Progenitor cell of endocrine pancreas (in vitro differentiated cells): ENCODE measurements at places on chromosomes 6 and 20. TPM values are rescaled to one million over a fixed set of nuclear protein-coding genes. Genes with fewer than 3 reads are reported as not detected.

The CPXM1 gene
- 130 and 131 TPM in 2 replicates for total RNA-seq

The TNNC2 gene
- 0.67 TPM in 1 of 2 replicates, not detected in the other for total RNA-seq

The ETV7 gene
- total RNA-seq = not detected in 2 replicates

The KCNK17 gene
- total RNA-seq = 11.2 and 11.6 TPM in 2 replicates

The OR5V1 gene
- total RNA-seq = not detected in 2 replicates

The NR2E1 gene
- total RNA-seq = not detected in 2 replicates

The PABPC1L gene
- total RNA-seq = 211 and 219 TPM in 2 replicates

The TSHZ2 gene
- total RNA-seq = 22.9 and 24.1 TPM in 2 replicates

The PROCR gene
- total RNA-seq = 0.51 and 0.55 TPM in 2 replicates

The CCN6 gene
- not detected in 2 replicates for total RNA-seq

The C20orf202 gene
- total RNA-seq = 0.26 and 0.27 TPM in 2 replicates

The NCOA3 gene
- 37.7 and 42.8 TPM in 2 replicates for total RNA-seq

The KIZ gene
- 24.8 and 25.9 TPM in 2 replicates for total RNA-seq

The ZC2HC1B gene
- total RNA-seq = not detected in 2 replicates

The RSPO3 gene
- total RNA-seq = 0.36 and 0.43 TPM in 2 replicates
